ENCODE measurements at places on chromosomes 16 and 17. TPM values are rescaled to one million over a fixed set of nuclear protein-coding genes. Genes with fewer than 3 reads are reported as not detected.

The DNAJA3 gene
- total RNA-seq = 33.0 TPM

The KRT27 gene
- not detected for total RNA-seq

The NPTX1 gene
- total RNA-seq = 6.7 TPM

The TSPAN10 gene
- 0.23 TPM for total RNA-seq

The TMC8 gene
- total RNA-seq = 0.92 TPM

The GRIN2C gene
- 1.2 TPM for total RNA-seq

The CBFB gene
- total RNA-seq = 38.1 TPM

The AGRP gene
- total RNA-seq = not detected

The C16orf54 gene
- total RNA-seq = 0.69 TPM

The CCL1 gene
- not detected for total RNA-seq

The CES4A gene
- total RNA-seq = 9.2 TPM

The NETO2 gene
- total RNA-seq = 163 TPM

The PRSS22 gene
- total RNA-seq = not detected

The BCL7C gene
- total RNA-seq = 45.4 TPM

The ABCC6 gene
- 0.23 TPM for total RNA-seq

The CCL22 gene
- total RNA-seq = not detected

The FOXO3B gene
- 11.8 TPM for total RNA-seq

The SLC38A8 gene
- total RNA-seq = 2.8 TPM

The FASN gene
- 119 TPM for total RNA-seq

The KRTAP9-4 gene
- not detected for total RNA-seq

The IRF8 gene
- total RNA-seq = 7.2 TPM

The KRTAP9-2 gene
- not detected for total RNA-seq

The CDH11 gene
- total RNA-seq = 215 TPM

The TP53TG3F gene
- total RNA-seq = not detected

The NOD2 gene
- total RNA-seq = 0.69 TPM

The C1QL1 gene
- total RNA-seq = 8.3 TPM

The RAB26 gene
- 8.1 TPM for total RNA-seq

The CDH8 gene
- 248 TPM for total RNA-seq

The ARL5C gene
- not detected for total RNA-seq

The OVCA2 gene
- 11.8 TPM for total RNA-seq

The TEKT5 gene
- total RNA-seq = 1.2 TPM

The THAP11 gene
- total RNA-seq = 23.8 TPM

The CA4 gene
- total RNA-seq = 1.8 TPM

The TBC1D3I gene
- total RNA-seq = not detected

The PKMYT1 gene
- 2.3 TPM for total RNA-seq

The PRSS36 gene
- 2.8 TPM for total RNA-seq

The TPSG1 gene
- total RNA-seq = not detected

The CD300A gene
- 6.2 TPM for total RNA-seq

The TMEM204 gene
- 3.2 TPM for total RNA-seq

The PLCD3 gene
- 14.1 TPM for total RNA-seq

The SHISA9 gene
- total RNA-seq = 22.4 TPM

The RHBDL1 gene
- total RNA-seq = 7.4 TPM

The IRX6 gene
- total RNA-seq = 0.69 TPM

The LDHD gene
- 6.7 TPM for total RNA-seq

The MPP3 gene
- 29.8 TPM for total RNA-seq

The KRTAP4-6 gene
- total RNA-seq = not detected
